ENCODE measurements at places on chromosomes 2 and 18. TPM values are rescaled to one million over a fixed set of nuclear protein-coding genes. Genes with fewer than 3 reads are reported as not detected.

EPB41L3 gene
- 0.37 TPM for polyA plus RNA-seq

MTERF4 gene
- 51.5 TPM for polyA plus RNA-seq

DSG4 gene
- not detected for polyA plus RNA-seq

SPP2 gene
- polyA plus RNA-seq = not detected

DNA sequence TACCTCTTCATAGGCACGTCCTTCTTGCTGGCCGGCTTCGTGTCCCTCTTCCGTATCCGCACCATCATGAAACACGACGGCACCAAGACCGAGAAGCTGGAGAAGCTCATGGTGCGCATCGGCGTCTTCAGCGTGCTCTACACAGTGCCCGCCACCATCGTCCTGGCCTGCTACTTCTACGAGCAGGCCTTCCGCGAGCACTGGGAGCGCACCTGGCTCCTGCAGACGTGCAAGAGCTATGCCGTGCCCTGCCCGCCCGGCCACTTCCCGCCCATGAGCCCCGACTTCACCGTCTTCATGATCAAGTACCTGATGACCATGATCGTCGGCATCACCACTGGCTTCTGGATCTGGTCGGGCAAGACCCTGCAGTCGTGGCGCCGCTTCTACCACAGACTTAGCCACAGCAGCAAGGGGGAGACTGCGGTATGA, 2.3 kb downstream of the FZD7 start:
- DNase-seq = no peak

DNA sequence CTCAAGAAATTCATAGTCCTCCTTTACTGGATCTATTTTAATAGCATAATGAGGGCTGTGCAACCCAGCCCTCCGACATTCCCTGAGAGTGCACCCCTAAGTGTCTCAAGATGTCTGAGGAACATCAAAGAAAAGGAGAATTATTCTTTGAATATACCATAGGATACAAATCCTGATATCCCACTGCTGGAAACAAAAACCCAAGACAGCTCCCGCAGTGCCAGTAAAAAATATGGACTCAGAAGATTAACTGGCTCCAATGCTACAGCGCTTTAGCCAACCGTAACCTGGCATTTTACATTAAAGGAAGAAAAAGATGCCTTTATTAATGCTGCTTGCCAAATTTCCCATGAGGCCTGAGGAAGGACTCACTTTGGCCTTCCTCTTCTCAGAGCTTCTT, 168.4 kb downstream of the TTC32 start:
- no peak for DNase-seq

DNA sequence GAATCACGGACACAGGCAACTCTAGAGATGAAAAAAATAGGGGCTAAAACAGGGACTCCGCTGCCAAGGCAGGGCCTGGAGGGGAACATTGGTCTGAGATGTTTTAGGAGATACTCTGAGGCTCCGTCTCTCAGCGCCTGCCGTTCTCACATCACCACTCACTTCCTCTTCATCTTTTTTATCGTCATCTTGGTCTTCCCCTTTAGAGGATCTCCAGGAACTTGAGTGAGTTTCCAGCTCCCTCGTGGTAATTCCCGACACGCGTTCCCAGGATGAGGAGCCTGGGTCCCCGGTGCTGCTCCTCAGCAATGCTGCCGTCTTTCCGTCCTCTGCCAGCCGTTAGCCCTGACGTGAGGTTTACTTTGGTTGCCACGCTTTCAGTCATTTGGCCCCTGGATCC, 16.1 kb downstream of the MLPH start:
- DNase-seq = no peak

DNA sequence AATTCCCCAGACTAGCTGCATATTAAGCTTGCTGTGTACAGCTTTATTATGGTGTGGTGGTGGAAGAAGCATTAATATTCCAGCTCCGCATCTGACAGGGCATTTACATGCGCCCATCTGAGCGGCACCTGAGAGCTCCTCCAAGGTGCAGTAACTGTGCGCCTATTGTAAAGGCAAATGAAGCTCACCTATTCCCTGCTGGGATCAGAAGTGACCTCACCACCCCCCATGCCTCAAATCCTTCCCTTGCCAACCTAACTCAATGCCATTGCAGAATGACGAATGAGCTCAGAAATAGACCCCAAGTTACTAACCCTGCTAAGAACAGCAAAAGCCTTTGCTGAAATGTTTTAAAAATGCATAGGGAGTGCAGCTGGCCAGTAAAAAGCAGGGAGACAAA, 14.3 kb downstream of the BCL11A start:
- no peak for DNase-seq

Data from A549 (cell line).